ENCODE measurements at places on chromosomes 2 and 18.

- no peak overlapping the region for H3K4me3 ChIP-seq
- no peak for DNase-seq
- H3K27ac ChIP-seq, result no peak overlapping the region
- peaks cover 31% of the 10 kb centered on the region for H3K4me1 ChIP-seq
Observed at GRCh38 chr2:200242570-200242969, 63.9 kb upstream of the SPATS2L start.

DNA sequence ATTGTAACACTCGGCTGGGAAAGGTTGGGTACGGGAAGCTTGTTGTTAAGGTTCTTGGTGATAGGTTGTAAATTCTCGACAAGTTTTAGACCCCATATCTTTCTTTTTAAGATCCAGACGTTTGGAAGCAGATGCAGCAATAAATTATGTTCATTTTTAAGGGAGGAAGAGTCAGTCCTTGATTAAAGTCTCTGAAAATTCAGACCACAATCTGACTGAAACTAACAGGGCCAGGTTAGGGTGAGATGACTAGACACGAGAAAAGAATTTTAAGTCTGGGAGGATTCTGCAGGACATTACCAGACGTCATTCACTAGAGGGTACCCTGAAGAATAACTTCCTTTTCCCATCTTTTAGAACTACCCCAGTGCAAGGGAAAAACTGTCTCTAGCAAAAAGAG is 16.1 kb downstream of the WIPF1 start:
- no peak overlapping the region for H3K4me3 ChIP-seq
- H3K27me3 ChIP-seq, result no peaks in the 10 kb centered on the region
- H3K4me1 ChIP-seq, result peaks cover 9% of the 10 kb centered on the region

- H3K27me3 ChIP-seq, result peaks cover 16% of the 10 kb centered on the region
- peaks cover 5% of the 10 kb centered on the region for H3K4me1 ChIP-seq
- no peaks in the 10 kb centered on the region for H3K36me3 ChIP-seq
- no peak overlapping the region for H3K27ac ChIP-seq
- no peak for DNase-seq
Observed at GRCh38 chr2:128664499-128664971, 345.9 kb upstream of the HS6ST1 start.

- H3K27me3 ChIP-seq, result no peaks in the 10 kb centered on the region
- peaks cover under 1% of the 10 kb centered on the region for H3K36me3 ChIP-seq
- H3K27ac ChIP-seq, result no peak overlapping the region
- no peak overlapping the region for H3K4me3 ChIP-seq
Observed at GRCh38 chr2:41919135-41919534, 128.7 kb upstream of the PKDCC start.

DNA sequence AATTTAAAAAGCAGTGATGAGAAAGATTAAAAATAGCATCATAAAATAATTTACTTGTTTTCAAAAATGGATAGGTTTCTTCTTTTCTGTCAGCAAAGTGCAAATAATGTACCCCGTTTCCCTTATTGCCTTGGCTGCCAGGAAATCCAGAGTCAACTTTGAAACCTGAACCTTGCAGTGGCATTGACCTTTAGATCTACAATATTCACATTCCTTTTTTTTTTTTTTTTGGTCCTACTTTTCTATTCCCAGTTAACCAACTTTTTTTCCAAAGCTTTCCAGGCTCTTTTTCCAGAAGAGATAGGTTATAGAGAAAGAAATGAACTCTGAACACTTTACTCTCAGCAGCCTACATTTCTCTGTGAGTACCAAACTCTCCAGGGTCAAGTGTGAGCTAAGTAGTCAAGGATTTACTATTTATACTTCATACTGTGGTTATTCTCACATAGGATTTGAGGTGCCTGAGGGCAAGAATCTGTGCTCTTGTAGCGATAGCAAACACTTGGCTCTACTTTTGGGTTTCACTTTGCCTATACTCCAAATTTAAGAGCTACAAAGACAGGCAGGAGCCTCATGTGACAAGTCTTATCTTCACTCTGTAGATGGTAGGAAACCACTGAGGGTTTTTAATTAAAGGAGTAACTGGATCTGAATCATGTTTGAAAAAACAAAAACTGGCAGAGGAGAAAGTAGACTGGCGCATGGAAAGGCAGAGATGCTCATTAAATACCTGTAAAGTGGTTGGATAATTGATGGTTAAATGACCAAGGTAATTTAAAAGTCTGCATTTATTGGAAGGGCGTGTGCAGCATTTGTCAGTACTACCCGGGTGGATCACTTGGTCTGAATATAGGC is 63.2 kb upstream of the TMEM17 start:
- H3K36me3 ChIP-seq, result no peaks in the 10 kb centered on the region
- peaks cover 4% of the 10 kb centered on the region for H3K27me3 ChIP-seq
- no peak overlapping the region for H3K27ac ChIP-seq

GRCh38 chr2:83365476-83365875 is 1093.6 kb downstream of the SUCLG1 start:
- H3K36me3 ChIP-seq, result no peaks in the 10 kb centered on the region
- no peaks in the 10 kb centered on the region for H3K27me3 ChIP-seq
- H3K4me3 ChIP-seq, result no peak overlapping the region
- no peaks in the 10 kb centered on the region for H3K4me1 ChIP-seq
- H3K27ac ChIP-seq, result no peak overlapping the region

DNA sequence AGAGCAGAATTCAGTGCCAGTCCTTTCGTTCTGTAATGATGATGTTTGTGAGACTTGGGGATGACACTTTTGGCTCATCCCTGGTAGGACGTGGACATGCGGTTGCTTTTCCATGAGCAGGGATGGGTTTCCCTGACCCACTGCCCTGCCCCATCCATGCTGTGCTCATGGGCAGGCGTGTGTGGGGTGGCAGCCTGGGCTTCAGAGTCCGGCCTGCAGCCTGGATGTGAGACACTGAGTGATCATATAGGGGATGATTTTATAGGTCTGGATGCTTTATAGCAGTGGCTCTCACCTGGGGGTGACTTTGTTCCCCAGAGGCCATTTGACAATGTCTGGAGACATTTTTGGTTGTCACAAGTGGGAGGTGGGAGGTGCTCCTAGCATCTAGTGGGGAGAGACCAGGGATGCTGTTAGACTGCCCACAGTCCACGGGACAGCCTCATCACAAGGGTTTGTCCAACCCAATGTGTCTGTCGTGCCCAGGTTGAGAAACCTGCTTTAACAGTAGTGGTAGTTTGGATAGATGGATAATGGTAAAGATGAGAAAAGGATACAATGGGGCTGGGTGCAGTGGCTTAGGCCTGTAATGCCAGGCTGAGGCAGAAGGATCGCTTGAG is 38.9 kb downstream of the LDLRAD4 start:
- H3K4me3 ChIP-seq, result no peak overlapping the region
- peak overlapping the region; percentile 47 for H3K27ac ChIP-seq
- no peak for DNase-seq
- H3K4me1 ChIP-seq, result peaks cover 73% of the 10 kb centered on the region

DNA sequence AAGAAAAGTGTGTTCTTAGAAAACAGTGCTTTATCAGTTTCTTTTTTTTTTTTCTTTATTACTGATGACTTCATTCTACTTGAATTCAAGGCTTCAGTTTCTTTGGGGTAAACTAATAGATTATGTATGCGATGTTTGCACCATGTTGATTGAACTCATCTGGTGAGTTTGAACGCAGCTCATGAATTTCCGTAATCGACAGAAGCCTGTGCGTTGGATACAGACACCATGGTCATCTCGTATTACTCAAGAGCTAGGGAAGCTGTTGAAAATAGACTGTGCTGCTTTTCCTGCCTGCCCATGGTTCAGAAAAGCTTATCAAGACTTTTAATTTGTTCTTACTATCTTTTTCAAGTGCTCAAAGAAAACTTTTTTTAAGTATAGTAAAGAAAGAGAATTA is 185.5 kb upstream of the NRP2 start:
- no peaks in the 10 kb centered on the region for H3K27me3 ChIP-seq
- H3K36me3 ChIP-seq, result peaks cover 12% of the 10 kb centered on the region
- H3K4me3 ChIP-seq, result no peak overlapping the region
- no peak overlapping the region for H3K27ac ChIP-seq

DNA sequence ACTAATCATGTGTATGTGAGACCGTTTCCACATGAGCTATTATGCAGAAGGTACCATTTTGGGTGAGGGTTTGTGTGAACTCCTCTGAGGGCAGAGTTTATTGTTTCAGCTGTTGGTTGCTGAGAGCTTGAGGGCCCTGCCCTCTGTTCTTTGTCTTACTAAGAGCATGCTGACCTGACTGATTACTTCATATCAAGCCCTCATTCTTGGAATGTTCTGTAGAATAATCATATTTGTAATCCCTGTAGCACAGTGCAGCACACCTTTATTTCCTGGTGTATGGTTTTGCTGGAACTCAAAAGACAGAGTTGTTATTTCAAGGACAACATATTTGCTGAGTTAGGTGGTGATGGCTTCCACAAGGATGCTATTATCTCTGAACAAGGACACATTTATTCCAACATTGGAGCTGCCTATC is 118.5 kb downstream of the GALNT3 start:
- H3K4me3 ChIP-seq, result no peak overlapping the region
- peaks cover 22% of the 10 kb centered on the region for H3K36me3 ChIP-seq
- no peaks in the 10 kb centered on the region for H3K4me1 ChIP-seq

DNA sequence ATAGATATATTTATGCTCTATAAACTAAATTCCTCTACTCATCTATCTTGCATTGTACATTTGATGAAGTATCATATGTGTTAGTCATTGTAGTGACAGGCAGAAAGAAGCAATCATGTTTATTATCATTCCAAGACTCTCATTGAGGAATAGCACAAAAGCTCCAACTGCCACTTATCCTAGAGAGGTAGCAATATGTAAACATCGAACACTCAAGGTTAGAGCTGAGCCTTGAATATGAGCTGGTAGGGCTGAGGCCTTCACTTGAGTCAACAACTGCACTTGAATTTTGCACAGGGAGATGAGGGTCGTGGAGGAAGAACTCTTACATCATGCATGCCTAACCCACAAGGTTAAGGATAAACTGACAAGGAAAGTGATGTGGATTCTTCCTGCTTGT is 900.9 kb downstream of the CPS1 start:
- H3K4me3 ChIP-seq, result no peak overlapping the region
- DNase-seq, result no peak
- no peaks in the 10 kb centered on the region for H3K27me3 ChIP-seq
- no peak overlapping the region for H3K27ac ChIP-seq
- no peaks in the 10 kb centered on the region for H3K4me1 ChIP-seq

GRCh38 chr2:182650704-182651103 is 65.4 kb upstream of the DNAJC10 start:
- H3K27me3 ChIP-seq, result no peaks in the 10 kb centered on the region
- no peak for DNase-seq
- peak overlapping the region; percentile 29 for H3K27ac ChIP-seq

- no peaks in the 10 kb centered on the region for H3K27me3 ChIP-seq
- peaks cover 24% of the 10 kb centered on the region for H3K4me1 ChIP-seq
- H3K36me3 ChIP-seq, result no peaks in the 10 kb centered on the region
- H3K27ac ChIP-seq, result peak overlapping the region; percentile 10
Observed at GRCh38 chr2:130355172-130355577, 681 bp upstream of the PTPN18 start.

DNA sequence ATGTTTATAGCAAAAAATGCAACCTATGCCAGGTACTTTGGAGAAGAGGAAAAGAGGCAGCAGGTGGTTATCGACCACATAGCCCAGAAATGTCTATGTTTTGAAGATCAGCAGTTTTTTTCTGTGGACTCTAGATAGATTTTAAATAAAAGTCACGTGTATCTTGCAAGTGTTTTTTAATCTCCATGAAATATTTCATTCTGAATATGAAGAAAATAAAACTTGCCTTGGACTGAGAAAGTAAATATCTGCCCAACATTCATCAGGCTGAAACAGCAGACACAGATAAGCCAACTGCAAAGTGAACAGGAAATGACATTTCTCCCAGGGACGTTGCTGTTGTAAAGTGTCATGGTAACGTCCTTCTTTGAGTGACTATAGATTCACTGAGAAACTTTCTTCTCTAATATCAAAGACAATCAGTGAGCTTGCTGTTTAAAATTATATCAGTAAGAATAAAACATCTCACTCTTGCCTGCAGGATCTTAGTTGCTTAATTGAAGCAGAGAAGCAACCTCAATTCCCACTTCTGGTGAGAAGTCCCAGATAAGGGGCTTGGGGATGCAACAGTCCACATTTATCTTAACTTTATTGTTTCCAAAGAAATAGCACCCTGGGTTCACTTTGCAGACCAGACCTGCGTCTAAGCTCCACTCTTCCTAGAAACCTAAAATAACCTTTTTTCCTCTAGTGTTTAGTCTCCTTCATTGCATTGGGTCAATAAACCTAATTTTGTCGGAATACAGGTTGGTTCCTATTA is 6.3 kb downstream of the MYOM1 start:
- no peak for DNase-seq
- no peak overlapping the region for H3K4me3 ChIP-seq
- H3K36me3 ChIP-seq, result no peaks in the 10 kb centered on the region
- H3K27ac ChIP-seq, result peak overlapping the region; percentile 8
- no peaks in the 10 kb centered on the region for H3K27me3 ChIP-seq

GRCh38 chr2:174493549-174494331 is 6.9 kb upstream of the GPR155 start:
- H3K27ac ChIP-seq, result no peak overlapping the region
- DNase-seq, result no peak
- H3K4me3 ChIP-seq, result no peak overlapping the region
- no peaks in the 10 kb centered on the region for H3K27me3 ChIP-seq

DNA sequence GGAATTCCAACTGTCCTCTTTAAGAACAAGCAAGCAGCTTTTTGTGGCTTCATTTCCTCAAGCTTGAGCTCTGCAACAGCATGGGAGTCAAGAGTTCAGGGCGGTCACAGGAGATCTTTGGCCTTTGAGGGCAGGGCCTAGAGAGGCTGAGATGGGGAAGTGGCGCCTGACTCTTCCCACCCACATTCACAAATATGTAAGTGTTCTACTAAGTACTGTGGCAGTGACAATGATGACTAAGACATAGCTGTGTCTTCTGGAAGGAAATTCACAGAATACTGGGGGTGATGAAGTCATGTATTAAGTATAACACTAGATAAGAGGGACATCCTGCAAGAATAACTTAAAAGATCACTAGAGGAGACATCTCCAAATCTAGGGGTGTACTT is 15.0 kb downstream of the RND3 start:
- H3K4me3 ChIP-seq, result no peak overlapping the region
- no peaks in the 10 kb centered on the region for H3K27me3 ChIP-seq
- H3K4me1 ChIP-seq, result peaks cover 96% of the 10 kb centered on the region
- no peak for DNase-seq

DNA sequence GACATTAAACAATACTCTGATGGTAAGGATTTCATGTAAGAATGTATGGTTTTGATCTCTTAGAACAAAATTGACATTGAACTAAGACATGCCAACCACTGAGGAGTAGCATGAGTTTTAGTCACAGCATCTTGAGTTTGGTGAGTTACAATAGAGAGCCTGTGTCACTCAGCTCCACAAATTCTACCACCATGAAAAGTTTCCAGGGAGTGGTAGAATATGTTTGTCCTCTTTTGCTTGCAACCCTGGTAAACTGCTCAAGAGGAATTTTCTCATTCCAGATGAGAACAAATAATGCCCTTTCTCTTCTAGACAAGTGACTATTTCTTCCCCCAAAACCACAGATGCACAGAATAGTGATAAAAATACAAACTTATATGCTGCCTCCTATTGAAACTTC is 502.0 kb upstream of the VRK2 start:
- H3K4me1 ChIP-seq, result peaks cover 4% of the 10 kb centered on the region
- no peak overlapping the region for H3K4me3 ChIP-seq
- H3K27me3 ChIP-seq, result peaks cover 38% of the 10 kb centered on the region
- no peak for DNase-seq

- H3K4me1 ChIP-seq, result no peaks in the 10 kb centered on the region
- H3K4me3 ChIP-seq, result no peak overlapping the region
- H3K36me3 ChIP-seq, result peaks cover 12% of the 10 kb centered on the region
Observed at GRCh38 chr2:178344121-178344520, 106.9 kb downstream of the PRKRA start.

GRCh38 chr2:129010262-129010661 is 691.6 kb upstream of the HS6ST1 start:
- H3K27ac ChIP-seq, result no peak overlapping the region
- H3K4me1 ChIP-seq, result no peaks in the 10 kb centered on the region
- H3K27me3 ChIP-seq, result peaks cover 12% of the 10 kb centered on the region

- H3K36me3 ChIP-seq, result no peaks in the 10 kb centered on the region
- H3K4me1 ChIP-seq, result no peaks in the 10 kb centered on the region
- H3K27ac ChIP-seq, result no peak overlapping the region
- H3K4me3 ChIP-seq, result no peak overlapping the region
- no peak for DNase-seq
Observed at GRCh38 chr2:82893190-82893589, 1565.9 kb downstream of the SUCLG1 start.

Data from chondrocyte (in vitro differentiated cells).